ENCODE measurements at places on chromosomes 3 and 15. TPM values are rescaled to one million over a fixed set of nuclear protein-coding genes. Genes with fewer than 3 reads are reported as not detected.

DNA sequence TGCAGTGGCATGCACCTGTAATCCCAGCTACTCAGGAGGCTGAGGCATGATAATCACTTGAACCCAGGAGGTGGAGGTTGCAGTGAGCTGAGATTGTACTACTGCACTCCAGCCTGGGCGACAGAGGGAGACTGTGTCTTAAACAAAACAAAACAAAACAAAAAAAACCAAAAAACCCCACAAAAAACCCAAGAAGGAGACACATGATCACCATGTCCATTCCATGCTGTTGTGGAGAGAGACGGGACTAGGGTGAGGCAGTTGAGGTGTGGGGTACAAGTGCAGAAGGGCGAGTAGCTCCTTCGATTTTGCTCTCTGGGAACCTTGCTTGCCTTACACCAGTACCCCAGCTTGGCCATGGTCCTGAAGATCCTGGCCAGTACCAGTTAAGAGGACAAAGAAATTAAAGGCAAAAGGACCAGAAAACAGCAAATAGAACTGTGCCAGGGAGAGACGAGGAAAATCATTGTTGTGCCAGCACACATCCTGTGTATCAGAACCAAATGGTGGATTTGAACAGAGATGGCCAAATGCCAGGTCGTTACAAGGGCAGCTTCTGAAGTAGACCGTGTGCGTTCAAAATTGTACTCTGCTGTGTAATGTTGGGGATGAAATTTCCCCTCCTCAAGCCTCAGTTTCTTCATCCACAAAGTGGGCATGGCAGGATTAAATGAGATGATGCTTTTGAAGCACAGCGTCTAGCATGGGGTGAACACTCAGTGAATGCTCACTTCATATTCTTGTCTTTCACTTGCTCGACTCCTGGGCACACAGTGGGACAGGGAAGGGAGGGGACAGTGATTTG, 42.9 kb upstream of the CTSH start:
- H3K4me3 ChIP-seq: no peak overlapping the region
- H3K36me3 ChIP-seq: no peaks in the 10 kb centered on the region
- no peaks in the 10 kb centered on the region for H3K27me3 ChIP-seq
- peaks cover 15% of the 10 kb centered on the region for H3K4me1 ChIP-seq
- no peak overlapping the region for H3K27ac ChIP-seq
- DNase-seq: no peak

Gene B3GALNT1
- 2.5 TPM for total RNA-seq

Gene CPEB1
- total RNA-seq: not detected

Gene PTPN9
- total RNA-seq: 28.3 TPM

GRCh38 chr3:124137216-124137615, 145.3 kb upstream of the ROPN1 start:
- no peak overlapping the region for H3K4me3 ChIP-seq
- no peak for DNase-seq
- no peaks in the 10 kb centered on the region for H3K4me1 ChIP-seq
- H3K36me3 ChIP-seq: no peaks in the 10 kb centered on the region

- H3K4me1 ChIP-seq: peaks cover 7% of the 10 kb centered on the region
- no peaks in the 10 kb centered on the region for H3K27me3 ChIP-seq
- H3K36me3 ChIP-seq: no peaks in the 10 kb centered on the region
- H3K4me3 ChIP-seq: no peak overlapping the region
- H3K27ac ChIP-seq: no peak overlapping the region
Measured at GRCh38 chr3:46902188-46902631, 24.7 kb downstream of the PTH1R start.

Gene CNTN3
- total RNA-seq: not detected

Gene C3orf52
- total RNA-seq: not detected

Gene IQCF5
- total RNA-seq: not detected

DNA sequence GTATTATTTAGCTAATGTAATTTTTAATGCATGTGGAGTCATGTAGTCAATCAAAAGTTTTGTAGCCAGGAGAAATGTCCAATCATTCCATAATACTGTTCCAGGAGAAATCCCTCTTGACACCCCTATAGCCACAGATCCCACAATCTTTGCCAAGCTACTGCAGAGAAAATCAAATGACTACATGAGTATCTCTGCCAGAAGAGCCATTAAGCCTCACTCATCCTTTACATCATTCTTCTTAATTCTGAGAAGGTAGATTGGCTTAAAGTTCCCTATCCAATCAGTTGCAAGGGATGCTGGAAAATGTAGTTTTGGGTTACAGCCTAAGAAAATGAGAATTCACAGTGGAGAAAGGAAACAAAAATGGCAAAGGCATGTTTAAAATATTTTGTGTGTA, 502.1 kb downstream of the ZBBX start:
- H3K4me1 ChIP-seq: no peaks in the 10 kb centered on the region
- DNase-seq: no peak
- no peaks in the 10 kb centered on the region for H3K36me3 ChIP-seq
- no peak overlapping the region for H3K4me3 ChIP-seq
- H3K27me3 ChIP-seq: no peaks in the 10 kb centered on the region

DNA sequence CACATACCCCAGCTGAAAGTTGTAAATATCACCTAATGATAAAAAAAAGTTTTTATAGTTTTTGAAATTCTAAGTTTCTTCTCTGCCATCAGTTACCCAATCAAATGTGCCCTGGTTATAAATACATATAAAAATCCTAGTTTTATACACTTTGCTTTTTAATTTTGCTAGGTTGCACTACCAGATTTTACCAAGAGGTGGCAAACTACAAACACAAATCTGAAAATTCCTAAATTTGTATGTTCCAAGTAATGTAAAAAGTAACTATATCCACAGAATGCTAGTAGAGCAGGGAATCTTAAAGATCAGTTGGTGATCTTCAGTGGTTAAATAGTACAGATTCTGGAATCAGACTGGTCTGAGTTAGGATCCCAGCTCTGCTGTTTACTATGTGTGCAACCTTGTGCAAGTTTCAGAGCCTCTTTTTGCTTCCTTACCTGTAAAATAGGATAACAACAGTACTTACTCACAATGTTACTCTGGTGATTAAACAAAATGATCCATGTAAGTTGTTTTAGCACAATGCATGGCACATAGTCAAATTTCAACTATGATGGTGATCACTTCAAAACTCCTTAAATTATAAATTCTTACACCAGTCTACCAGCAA, 11.0 kb downstream of the TRPM7 start:
- H3K36me3 ChIP-seq: peaks cover 3% of the 10 kb centered on the region
- H3K4me3 ChIP-seq: no peak overlapping the region
- no peak for DNase-seq
- H3K4me1 ChIP-seq: no peaks in the 10 kb centered on the region
- H3K27ac ChIP-seq: peak overlapping the region; percentile 25
- no peaks in the 10 kb centered on the region for H3K27me3 ChIP-seq

GRCh38 chr15:97966246-97966645, 5.7 kb downstream of the ARRDC4 start:
- peaks cover 12% of the 10 kb centered on the region for H3K36me3 ChIP-seq
- no peak for DNase-seq
- H3K4me3 ChIP-seq: no peak overlapping the region

Gene GATA2
- total RNA-seq: 225 TPM

Gene FANCD2OS
- not detected for total RNA-seq

Gene MORC1
- not detected for total RNA-seq

- peaks cover 3% of the 10 kb centered on the region for H3K27me3 ChIP-seq
- no peaks in the 10 kb centered on the region for H3K36me3 ChIP-seq
- H3K4me1 ChIP-seq: no peaks in the 10 kb centered on the region
Measured at GRCh38 chr3:142735462-142735861, 11.6 kb downstream of the TRPC1 start.

GRCh38 chr15:48221885-48222284, 15.8 kb downstream of the SLC12A1 start:
- H3K4me3 ChIP-seq: no peak overlapping the region
- no peak overlapping the region for H3K27ac ChIP-seq
- H3K27me3 ChIP-seq: no peaks in the 10 kb centered on the region
- H3K36me3 ChIP-seq: no peaks in the 10 kb centered on the region

Gene FMN1
- 2.0 TPM for total RNA-seq

GRCh38 chr3:186964071-186964470, 33.7 kb downstream of the ST6GAL1 start:
- DNase-seq: no peak
- H3K4me3 ChIP-seq: no peak overlapping the region
- peaks cover 34% of the 10 kb centered on the region for H3K4me1 ChIP-seq
- peaks cover 43% of the 10 kb centered on the region for H3K36me3 ChIP-seq

GRCh38 chr3:118850687-118851086, 184.0 kb downstream of the IGSF11 start:
- no peaks in the 10 kb centered on the region for H3K27me3 ChIP-seq
- no peak overlapping the region for H3K27ac ChIP-seq
- DNase-seq: no peak
- no peak overlapping the region for H3K4me3 ChIP-seq
- no peaks in the 10 kb centered on the region for H3K36me3 ChIP-seq
- peaks cover 4% of the 10 kb centered on the region for H3K4me1 ChIP-seq

Gene FOXL2
- not detected for total RNA-seq

DNA sequence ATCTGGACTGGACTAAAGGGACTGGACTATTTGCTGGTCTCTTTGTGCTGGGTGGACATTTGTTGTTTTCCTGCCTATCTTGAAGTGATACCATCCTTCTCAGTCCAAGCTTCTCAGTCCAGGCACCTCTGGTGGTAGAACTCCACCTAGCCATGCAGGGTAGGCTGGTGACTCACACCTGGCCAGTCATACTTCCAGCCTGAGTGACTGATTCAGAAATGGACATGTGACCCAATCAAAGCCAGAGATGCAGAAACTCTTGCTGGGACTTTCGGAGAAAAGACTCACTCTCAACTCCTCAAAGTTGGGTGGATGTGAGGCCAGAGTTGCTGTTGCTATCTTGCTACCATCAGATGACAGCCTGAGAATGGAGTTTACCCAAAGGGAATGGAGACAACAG, 5.6 kb upstream of the ASB14 start:
- H3K27me3 ChIP-seq: peaks cover 3% of the 10 kb centered on the region
- H3K36me3 ChIP-seq: no peaks in the 10 kb centered on the region
- no peak overlapping the region for H3K4me3 ChIP-seq
- H3K4me1 ChIP-seq: no peaks in the 10 kb centered on the region

Gene MEIS2
- not detected for total RNA-seq

GRCh38 chr15:50224606-50225005, 40.9 kb downstream of the HDC start:
- no peaks in the 10 kb centered on the region for H3K36me3 ChIP-seq
- DNase-seq: no peak
- no peaks in the 10 kb centered on the region for H3K4me1 ChIP-seq

Gene TIPIN
- 2.6 TPM for total RNA-seq

Gene CLDN16
- total RNA-seq: not detected

DNA sequence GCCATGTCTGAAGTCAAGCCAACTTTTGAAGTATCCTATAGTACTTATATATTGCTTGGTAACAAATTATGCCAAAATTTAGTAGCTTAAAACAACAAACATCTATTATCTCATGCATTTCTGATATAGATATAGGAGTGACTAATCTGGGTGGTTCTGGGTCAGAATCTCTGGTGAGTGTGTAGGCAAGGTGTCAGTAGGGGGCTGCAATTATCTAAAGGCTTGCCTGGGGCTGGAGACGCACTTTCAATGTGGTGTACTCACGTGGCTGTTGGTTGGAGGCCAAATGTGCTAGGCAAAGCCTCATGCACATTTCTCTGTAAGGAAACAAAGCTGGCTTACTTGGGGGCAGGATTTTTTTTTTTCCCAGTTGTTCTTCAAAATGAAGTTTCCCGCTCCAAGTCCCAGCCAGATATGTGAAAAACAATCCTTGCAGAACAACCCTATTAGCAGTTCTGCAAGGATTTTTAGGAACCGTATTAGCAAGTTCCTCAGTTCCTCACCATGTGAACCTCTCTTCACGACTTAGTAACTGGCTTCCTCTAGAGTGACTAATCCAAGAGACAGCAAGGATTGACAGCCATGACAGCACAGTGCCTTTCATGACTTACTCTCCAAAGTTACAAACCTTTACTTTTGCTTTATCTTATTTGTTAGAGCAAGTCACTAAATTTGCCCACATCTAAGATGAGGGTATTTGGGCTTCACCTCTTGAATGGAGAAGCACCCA, 25.8 kb downstream of the GREM1 start:
- H3K4me3 ChIP-seq: no peak overlapping the region
- H3K27ac ChIP-seq: no peak overlapping the region
- H3K36me3 ChIP-seq: no peaks in the 10 kb centered on the region
- H3K27me3 ChIP-seq: no peaks in the 10 kb centered on the region
- H3K4me1 ChIP-seq: no peaks in the 10 kb centered on the region
